ENCODE measurements at places on chromosomes 2 and 18.

- DNase-seq = no peak
Measured at GRCh38 chr2:119062652-119063051, 95.9 kb downstream of the C1QL2 start.

GRCh38 chr18:46419391-46420141, 237.5 kb downstream of the LOXHD1 start:
- no peak for DNase-seq

GRCh38 chr2:33494155-33494779, 17.8 kb downstream of the RASGRP3 start:
- DNase-seq = no peak

DNA sequence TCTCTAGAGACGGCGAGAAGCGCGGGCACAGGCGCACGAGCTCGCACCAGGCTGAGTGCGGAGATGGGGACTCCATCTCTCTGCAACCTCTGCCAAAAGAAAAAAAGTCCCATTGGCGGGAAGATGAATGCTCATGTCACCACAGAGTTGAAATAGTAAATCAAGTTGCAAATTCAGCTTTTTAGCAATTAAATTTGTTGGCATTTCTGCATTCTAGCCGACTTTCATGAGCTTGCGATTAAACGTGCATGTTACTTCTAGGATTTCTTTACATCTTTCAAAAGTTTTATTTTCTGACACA, 588 bp downstream of the CHAC2 start:
- DNase-seq = no peak

DNA sequence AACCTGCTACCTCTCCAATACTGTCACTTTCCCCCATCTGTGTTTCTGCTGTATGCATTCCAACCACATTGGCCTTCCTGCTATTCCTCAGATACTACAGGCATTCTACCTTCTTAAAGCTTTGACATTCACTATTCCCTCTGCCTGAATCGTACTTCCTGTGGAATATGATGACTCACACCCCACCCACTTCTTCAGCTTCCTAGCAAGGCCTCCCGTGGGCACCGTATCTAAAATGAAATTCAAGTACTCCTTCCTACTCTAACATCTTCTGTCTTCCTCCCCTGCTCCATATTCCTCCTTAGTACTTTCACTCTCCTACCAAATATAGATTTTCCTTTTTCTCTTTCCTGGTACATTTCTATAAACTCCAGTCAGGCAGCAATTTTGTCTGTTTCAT, 710.4 kb downstream of the RNF144A start:
- no peak for DNase-seq

- no peak for DNase-seq
Measured at GRCh38 chr2:70212298-70212932, 21.6 kb upstream of the C2orf42 start.

GRCh38 chr2:112840068-112840445, 3.5 kb upstream of the IL1B start:
- DNase-seq = no peak

DNA sequence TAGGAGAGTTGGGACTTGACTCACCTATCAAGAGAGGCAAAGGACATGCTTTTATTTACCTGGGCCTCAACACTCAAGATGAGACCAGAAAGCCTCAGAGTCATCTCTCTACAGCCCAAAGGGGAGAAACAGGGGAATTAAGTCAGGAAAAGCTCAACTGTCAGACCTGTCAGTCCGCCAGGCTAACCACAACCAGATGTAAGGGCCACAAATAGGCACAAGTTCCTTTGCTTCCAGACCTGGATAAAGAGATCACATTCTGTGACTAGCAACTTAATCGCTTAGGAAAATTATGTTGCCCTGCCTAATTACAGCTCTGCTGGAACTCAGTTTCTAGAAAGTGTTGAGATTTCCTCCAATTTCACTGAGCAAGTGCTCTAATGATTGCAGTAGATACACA, 67.9 kb downstream of the ANKRD44 start:
- DNase-seq = no peak

DNA sequence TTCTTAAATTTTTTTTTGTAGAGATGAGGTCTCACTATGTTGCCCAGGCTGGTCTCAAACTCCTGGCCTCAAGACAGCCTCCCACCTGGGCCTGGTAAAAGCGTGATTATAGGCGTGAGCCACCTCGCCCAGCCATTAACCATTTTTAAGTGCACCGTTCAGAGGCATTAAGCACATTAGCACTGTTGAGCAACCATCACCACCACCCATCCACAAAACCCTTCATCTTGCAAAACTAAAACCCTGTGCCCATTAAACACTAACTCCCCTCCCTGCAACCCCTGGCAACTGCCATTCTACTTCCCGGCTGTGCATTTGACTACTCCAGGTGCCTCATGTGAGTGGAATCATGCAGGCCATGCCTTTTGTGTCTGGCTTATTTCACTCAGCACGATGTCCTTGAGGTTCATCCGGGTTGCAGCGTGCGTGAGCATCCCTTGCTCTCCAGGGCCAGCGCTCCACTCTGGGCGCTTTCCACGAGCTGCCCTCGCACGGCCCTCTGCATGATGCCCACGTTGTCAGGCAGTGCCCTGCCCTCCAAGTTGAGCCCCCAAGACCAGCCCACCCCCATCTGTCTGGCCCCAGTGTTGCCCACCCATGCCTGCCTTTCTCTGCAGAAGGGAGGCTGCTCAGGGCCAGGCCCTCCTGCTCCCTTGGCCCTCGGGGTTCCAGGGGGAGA, 63.0 kb upstream of the GLI2 start:
- no peak for DNase-seq

DNA sequence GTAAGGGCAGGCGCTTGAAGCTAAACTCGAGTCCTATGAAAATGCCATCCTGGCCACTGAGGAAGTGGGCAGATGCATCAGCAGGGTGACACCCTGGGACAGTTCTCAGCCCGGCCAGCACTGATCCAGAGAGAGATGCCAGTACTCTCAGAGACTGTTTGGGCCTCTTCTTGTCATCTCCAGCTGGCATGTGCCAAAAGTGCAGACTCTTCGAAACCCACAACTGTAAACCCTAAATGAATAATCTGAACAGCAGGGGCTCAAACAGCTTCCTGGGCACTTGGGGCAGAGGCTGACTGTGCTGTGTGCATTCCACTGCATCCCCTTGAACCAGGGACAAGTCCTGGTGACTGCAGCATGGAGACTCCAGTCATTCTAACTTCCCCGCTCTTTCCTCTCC, 204.2 kb upstream of the SMAD2 start:
- DNase-seq = no peak

- no peak for DNase-seq
Measured at GRCh38 chr18:11887328-11888128, 20.6 kb downstream of the MPPE1 start.

DNA sequence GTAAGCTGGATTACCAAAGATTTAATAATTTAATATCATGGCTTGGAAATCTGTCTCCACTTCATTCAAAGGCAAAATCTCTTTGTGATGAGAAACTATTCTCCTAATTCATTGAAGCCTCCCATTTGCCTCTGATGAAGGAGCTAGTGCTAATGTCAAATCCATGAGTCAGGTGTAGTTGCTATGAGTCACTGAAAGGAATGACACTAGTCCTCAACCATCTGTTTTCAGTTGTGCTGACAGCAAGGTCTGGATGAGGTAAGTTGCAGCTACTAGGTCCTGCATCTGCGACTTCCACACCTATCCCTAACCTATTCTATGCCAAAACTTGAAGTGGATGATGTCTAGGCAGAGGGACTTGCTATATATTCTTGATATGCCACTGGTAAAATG, 324.0 kb upstream of the UBE2E3 start:
- DNase-seq = no peak

GRCh38 chr2:53964257-53964952, 6.4 kb downstream of the PSME4 start:
- no peak for DNase-seq

GRCh38 chr18:13578400-13578799, 148.0 kb downstream of the FAM210A start:
- DNase-seq = no peak

DNA sequence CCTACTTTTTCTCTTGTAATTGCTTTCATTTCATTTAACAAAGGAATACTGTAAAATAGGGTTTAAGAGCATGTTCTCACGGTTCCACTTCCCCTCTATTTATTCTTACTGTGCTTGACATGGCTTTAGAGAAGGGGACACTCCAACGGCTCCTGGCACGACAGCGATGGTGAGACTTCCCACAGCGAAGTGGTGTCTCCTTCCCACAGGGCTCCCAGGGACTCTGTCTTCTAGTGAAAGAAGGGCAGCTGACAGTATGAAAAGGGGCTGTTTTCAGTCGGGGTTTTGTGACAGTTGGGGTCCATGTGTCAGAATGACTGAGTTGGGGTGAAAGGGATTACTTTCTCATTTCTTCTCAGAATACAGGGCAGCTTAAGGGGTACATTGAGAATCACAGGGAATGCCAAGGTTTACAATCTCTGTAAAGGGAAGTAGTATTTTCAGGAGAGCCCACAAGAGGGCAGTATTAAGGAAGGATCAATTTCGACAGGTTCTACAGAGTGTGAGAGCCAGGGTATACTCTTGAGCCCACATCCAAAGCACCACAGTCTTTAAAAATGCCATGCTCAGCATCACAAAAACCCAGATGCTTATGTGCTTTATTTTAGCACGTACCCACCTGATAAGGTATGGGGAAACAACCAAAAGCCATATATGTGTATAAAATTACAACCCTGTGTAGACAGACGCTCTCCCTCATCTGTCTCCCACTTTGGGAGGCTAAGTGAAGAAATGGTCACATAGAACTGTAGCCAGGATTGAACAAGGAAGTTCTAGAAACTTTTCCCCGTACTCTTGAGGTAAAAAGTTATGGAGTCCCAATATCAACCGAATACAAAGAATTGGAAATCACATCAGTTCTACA, 31.3 kb upstream of the RAPGEF4 start:
- DNase-seq = no peak

DNA sequence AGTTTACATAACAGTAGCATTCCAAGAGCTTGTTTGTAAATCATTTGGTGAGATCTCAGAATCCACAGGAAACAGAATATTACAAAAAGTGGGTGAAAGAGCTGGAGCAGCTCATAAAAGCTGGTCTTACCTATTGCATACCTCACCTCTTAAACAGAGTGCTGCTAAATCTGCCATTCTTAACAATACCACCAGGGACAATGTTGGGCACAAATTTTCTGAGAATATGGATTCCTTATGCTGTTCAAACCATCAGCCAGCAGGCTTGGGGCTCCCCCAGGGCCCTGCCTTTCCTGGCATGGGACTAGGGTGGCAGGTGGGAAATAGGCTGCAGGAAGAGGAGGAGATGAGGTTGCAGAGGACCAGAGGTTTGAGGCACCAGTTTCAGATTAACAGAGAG, 55.6 kb downstream of the TGFA start:
- DNase-seq = no peak

DNA sequence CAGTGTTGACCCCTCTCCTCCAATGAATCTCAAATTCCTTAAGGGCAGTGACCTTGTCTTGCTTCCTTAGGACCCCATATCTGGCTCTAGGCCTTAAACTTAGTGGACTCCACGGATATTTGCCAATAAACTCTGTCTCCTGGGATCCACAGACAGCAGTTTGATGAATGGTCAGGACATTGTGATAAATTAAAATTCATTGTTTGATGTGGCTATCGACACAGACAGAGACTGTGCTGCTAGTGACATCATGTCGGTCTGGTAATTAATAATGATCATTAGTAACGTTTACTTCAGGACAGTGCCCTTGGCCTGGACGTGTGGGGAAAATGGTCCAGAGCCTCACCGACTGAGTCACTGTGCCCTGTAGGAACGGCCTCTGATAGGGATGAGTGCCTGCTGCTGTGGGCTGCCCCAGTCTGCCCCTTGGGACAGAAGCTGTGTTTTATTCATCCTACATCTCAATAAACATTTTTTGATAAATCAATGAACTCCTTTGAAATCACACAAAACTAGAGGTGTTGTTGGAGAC, 5.2 kb upstream of the SLC35F6 start:
- no peak for DNase-seq

- no peak for DNase-seq
Measured at GRCh38 chr2:48009256-48009655, 103.0 kb upstream of the FBXO11 start.

GRCh38 chr2:146927080-146927711, 917.6 kb upstream of the ACVR2A start:
- no peak for DNase-seq

- no peak for DNase-seq
Measured at GRCh38 chr2:231394211-231395141, 1.0 kb upstream of the B3GNT7 start.

- DNase-seq = no peak
Measured at GRCh38 chr18:26185267-26185666, 41.0 kb upstream of the TAF4B start.

- no peak for DNase-seq
Measured at GRCh38 chr2:74696829-74697228, 42.8 kb downstream of the SEMA4F start.

GRCh38 chr18:48622911-48623431, 84.1 kb downstream of the CTIF start:
- DNase-seq = no peak

DNA sequence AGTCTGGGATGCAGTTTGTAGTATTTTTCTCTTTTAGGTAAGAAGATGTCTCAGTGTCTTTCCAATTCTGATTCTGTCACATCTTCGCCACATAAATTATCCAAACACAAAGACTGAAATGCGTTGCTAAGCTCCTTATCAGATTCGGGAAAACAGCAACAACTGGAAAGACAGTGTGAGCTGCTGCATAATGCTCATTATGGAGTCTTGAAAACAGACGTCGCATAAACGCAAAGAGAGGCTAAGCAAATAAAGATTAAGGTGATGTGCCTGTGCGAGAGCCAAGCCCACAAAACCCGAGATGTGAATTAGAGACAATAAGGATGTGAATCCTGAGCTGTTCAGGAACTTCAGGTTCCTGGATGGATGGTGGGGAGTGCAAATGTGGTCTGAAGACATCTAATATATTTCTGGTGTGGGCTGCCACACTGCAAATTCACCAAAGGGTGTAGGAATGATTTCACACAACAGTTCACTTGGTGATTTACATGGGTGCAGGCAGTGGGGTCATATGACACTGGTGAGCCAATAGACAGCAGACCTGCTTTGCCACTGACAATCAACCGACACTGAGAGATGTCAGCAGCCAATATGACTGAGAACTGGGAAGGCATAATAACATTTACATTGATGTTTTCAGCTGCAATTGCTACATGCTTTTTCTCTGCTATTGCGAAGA, 195.8 kb downstream of the MTX2 start:
- DNase-seq = no peak

- no peak for DNase-seq
Measured at GRCh38 chr18:58495634-58496033, 133.3 kb downstream of the ALPK2 start.

- DNase-seq = no peak
Measured at GRCh38 chr2:74985978-74986609, 27.7 kb downstream of the POLE4 start.

- DNase-seq = no peak
Measured at GRCh38 chr18:62211325-62211828, 24.3 kb downstream of the RELCH start.

- no peak for DNase-seq
Measured at GRCh38 chr18:63848159-63848558, 39.3 kb upstream of the SERPINB2 start.

GRCh38 chr2:24707143-24707542, 86.0 kb downstream of the PTRHD1 start:
- DNase-seq = no peak
